ENCODE measurements at places on chromosomes 16 and 17.

DNA sequence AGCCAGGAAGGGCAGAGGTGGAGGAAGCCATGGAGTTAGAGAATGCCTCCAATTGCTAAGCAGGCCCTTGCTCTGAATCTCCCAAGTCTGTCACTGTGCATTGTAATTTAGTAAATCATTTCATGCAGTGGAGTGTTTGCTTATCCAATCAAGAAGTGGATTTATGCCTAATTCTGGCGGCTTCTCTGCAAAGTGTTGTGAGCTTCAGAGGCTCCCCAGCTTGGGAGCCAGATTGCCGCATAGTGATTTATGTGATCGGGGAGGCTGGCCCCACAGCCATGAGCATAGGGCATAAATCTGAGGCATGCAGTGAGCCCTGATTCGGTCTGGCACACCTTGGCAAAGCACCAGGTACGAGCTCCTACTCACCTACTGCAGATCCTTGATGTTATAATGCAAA, 520.8 kb downstream of the HS3ST4 start:
- DNase-seq: no peak

GRCh38 chr17:1713878-1714426, 3.8 kb upstream of the TLCD2 start:
- DNase-seq: no peak

DNA sequence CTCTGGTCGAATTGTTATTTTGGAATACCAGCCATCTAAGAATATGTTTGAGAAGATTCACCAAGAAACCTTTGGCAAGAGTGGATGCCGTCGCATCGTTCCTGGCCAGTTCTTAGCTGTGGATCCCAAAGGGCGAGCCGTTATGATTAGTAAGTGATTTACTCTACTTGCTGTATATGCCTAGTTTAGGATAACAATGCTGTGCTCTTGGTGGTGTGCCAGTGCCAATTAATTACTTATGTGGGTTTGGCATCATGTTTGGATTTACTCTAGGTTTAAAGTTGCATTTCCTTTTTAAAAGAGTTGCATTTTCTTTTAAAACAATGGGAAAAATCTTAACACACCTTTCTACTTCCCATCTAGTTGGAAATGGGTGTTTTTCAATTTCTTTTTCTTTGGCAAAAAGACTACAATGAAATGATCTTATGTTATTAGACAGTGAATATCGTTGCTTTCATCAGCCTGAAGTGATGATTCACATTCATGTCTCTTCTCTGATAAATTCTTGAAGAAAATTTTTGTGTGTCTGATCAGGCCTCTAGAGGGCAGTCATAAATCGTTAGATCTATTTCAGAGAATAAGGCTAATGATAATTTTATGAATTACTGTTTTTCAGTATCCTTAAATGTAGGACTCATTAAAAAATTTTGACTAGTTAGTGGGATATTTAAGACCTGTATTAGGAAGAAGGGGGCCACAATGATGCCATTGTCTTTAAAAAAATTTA, 5.6 kb downstream of the SF3B3 start:
- no peak for DNase-seq

- no peak for DNase-seq
Measured at GRCh38 chr17:17725011-17725751, 43.9 kb downstream of the RAI1 start.

GRCh38 chr16:49593424-49594040, 219.9 kb downstream of the C16orf78 start:
- DNase-seq: no peak

GRCh38 chr17:70071127-70071526, 3.9 kb upstream of the KCNJ16 start:
- no peak for DNase-seq

GRCh38 chr16:78749745-78750268, 650.4 kb downstream of the WWOX start:
- DNase-seq: no peak

DNA sequence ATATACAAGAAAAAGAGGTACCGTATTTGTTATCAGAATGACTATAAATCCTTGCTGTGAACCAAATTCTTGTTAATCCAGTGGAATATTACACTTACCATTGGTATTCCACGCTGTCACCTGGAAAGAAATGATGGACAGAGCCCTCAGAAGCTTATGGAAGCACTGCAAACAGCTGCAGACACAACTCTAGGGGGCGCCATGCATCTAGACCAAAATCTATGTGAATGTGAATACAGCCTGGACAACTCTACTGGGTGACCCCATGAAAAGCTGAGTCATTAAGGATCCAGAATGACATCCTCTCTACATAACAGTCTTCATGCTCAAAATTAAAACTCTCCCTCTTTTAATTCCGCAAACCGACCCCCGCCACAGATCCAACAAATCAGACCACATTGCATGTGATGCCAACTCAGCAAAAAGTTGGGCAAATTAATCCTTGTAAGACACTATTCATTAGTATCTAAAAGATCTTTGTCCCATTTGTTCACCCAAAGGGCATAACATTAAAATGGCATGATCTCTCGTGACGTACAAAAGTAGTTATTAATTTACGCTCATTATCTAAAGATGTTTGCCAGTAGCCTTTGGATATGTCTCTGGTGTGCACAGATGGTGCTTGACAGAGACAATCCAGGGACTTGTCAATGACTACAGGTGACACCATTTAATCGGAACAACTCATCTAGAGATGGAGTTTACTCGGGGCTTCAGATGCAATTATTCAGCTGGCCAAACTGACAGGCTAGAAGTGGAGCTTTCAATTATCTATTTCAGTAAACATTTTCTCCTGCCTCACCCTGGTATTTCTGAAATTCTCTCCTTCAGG, 552.7 kb upstream of the PSMD7 start:
- DNase-seq: no peak

DNA sequence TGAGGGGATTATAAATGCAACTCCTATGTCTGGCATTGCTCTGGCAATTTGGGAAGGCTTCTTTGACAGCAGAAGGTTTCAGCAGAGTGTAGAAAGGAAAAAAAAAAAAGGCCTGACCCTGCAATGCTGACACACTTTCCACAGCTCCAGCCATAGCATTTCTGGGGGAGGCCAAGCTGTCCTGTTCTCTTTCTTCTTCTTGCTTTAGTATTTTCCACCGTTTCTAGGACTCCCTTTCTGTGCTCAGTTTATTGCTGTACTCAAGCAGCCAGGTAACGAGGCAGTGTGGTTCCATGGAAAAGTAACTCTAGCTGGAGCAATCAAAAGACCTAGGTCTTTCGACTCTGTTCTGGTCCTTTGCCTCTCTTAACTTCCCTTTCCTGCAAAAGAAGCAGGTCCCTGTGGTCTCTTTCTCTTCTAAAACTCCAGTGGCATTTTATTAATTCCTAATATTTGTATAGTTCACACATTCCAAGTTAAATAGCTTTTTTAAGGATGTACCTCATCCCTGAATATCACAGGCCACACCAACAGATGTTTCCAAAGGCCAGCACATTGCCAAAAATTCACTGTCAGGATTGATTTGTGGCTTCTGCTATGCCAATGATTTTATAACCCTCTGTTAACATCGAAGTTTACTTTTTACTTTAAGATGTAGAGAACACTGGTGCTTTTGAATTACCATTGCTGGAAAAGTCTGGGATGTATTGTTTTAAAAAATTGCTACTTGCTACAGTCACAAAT, 90.3 kb upstream of the BCAR1 start:
- DNase-seq: no peak

GRCh38 chr17:15934866-15935265, 10.1 kb upstream of the ADORA2B start:
- no peak for DNase-seq

GRCh38 chr16:3089717-3090592, 9.1 kb downstream of the ZSCAN10 start:
- no peak for DNase-seq

DNA sequence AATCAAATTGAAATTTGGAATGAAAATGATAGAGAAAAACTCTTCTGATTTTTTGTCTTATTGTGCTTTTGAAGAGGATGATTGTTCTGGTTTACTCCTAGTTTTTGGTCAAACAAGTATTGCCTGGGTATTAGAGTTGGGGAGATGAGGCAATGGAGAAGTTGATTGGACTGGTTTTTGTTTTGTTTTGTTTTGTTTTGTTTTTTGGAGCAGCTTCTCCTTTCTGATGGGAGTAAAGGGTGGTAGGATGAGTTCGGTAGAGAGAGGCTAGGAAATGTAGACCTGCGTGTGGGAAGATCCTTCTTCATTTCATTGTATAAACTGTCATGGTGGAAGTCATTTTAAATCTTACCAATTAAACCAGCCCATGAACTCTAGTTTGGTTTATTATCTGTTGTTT, 17.7 kb downstream of the ATP6V0A1 start:
- no peak for DNase-seq

DNA sequence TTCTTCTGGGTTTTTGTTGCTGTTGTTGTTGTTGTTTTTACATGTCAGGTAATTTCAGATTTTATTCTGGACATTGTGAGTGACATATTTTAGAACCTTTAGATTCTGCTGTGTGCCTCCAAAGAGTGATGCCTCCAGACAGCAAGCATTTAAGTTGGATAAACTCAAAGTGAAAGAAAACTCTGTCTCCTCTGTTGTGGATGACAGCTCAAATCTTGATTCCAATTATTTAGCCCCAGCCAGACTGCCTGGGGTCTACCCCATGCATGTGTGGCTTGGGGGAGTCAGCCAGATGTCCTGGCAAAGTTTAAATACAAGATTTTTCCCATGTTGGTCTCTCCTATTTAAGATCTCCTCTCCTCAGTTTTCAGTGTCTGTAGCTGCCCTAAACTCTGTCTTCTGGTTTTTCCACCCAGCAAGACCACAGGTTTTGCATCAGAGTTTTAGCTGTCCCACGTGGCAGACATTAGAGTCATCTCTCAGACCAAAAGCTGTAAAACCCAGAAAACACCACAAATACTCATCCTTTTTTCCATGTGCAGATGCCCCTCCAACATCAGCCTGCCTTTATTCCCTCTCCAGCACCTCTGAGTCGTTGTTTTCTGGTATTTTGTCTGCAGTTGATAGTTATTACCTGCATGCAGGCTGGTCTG, 19.4 kb upstream of the ZNF469 start:
- no peak for DNase-seq

- DNase-seq: no peak
Measured at GRCh38 chr17:68385490-68386215, 71.6 kb downstream of the WIPI1 start.

- no peak for DNase-seq
Measured at GRCh38 chr17:17356931-17357270, 53.7 kb downstream of the NT5M start.

DNA sequence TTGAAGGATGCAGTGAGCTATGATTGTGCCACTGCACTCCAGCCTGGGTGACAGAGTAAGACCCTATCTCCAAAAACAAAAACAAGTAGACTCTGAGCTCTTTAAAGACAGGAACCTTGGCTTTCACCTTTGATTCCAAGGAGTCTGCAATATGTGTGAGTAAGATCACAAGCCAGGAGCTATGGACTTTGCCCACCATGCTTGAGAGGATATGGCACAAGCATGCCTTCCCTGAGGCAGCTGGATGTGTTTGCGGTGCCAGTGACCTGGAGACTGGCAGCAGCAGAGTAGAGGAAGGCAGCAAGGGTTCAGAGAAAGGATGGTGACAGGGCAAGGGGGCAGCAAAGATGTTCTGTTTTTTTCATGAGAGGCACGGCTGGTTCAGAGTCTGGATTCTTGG, 14.5 kb upstream of the PRKCA start:
- DNase-seq: no peak

GRCh38 chr16:2842340-2843000, 12.4 kb downstream of the ZG16B start:
- no peak for DNase-seq

DNA sequence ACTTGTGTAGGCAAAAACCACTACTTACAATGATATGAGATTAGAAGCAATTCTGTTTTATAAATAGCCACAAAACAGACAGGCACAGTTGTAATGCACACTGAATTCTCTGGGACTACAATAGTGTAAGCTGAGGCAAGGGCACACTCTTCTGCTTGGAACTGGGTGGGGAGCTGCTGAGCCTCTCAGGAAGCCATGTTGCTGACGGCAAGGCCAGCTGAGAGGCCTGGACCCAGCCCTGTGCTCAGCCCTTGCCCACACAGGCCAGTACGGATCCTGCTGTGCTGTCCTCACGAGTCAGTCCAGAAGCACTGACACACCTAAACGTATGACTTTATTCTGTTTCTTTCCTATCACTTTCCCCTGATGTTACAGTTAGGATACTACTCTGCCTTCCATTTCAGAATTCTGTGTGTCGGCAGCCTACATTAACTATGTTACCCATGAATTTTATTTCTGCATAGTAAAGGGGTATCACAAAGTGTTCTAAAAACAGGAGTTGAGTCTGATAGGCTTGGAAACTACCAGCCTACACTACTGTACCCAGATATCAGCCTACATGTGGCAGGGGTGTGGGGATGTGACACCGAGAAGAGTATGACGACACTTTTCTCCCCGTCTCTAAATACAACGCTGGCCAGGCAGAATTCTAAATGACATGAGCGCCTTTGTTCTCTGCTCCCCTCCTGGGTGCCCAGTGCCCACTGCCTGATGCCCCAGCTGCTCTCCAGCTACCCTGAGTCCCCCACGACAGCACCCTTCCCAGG, 41.1 kb upstream of the FAAP100 start:
- no peak for DNase-seq

DNA sequence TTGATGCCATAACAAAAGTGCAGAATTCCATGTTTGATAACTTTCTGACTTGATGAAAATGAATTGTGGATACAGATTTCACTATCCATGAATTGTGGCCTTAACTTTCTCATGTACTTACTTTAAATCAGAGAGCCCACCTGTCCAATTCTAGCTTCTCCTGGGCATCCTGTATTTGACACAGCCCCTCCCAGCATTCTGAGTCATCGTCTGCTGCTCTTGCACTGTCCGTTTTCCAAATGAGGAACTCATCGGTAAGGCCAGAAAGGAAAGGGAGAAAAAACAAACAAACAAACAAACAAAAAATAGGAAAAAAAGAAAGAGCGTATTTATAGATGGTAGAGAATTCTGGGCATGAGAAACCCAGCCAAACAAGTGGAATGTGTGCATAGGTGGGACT, 361.6 kb downstream of the WWOX start:
- DNase-seq: no peak

DNA sequence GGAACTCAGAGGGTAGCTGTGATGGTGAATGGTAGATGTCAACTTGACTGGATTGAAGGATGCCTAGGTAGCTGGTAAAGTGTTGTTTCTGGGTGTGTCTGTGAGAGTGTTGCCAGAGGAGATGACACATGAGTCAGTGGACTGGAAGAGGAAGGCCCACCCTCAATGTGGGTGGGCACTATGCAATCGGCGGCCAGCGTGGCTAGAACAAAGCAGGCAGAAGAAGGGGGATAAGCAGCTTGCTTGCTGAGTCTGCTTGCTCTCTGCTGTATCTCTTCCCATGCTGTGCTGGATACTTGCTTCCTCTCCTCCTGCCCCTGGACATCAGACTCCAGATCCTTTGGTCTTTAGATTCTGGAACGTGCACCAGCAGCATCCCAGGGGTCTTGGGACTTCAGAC, 128.1 kb downstream of the AIPL1 start:
- no peak for DNase-seq

DNA sequence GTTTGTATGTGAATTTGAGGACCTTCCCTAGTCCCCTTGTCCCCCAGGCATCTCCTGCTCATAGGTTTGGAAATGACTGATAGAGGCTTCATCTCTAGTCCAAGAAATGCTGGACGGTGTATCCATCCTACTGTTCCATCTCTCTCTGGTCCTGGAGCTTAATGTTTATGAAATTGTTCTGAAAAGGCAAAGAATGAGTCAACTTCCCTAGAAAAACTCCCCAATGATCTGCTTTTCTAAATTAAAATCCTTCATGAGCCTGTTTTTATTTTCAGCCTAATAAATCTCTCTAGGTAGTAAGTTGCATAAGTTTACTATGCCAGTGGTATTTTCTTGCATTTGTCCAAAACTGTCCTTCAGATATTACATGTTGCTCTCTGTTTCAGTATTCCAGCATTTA, 2.1 kb upstream of the IGSF6 start:
- DNase-seq: no peak

GRCh38 chr17:8118769-8119580, 661 bp upstream of the ALOXE3 start:
- DNase-seq: no peak

Measured in AG04449 (cell line).